Astrocyte of the cerebellum (primary cell): ENCODE measurements at places on chromosomes 7 and 10.

DNA sequence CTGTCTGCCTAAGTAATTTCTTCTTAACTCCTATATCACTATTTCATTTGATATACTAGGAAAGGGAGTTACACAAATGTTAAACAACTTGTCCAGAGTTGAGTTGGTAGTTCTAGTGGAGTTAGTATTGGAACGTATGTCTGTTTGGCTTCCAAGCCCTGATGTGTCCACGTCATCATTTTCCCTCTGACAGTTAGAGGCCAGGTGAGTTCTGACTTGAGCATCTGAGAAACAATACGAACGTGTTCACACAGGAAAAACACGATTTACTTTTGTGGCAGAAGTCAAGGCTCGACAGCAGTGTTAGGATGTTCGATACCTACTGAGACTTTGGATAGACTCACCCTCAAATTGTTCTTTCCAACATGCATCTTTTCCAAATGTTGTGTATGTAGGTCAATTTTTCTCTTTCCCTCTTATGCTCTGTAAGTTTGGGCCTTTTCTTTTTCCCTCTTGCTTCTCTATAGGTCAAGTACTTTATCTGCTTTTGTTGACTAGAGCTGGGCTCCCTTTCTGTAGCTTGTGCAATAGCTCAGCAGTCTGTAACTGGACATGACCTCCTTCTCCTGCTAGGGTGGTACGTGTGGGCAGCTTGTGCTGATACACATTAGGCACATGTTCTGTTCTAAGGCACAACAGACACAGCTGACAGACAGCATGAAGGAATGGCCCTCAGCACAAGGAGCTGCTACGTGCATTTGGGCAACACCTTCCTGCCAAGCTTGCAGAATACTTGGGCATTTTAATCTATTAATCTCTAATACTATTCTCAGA lies 222.9 kb downstream of the PTEN start:
- DNase-seq: no peak

GRCh38 chr7:156192921-156193320 lies 380.7 kb upstream of the SHH start:
- no peak for DNase-seq

- no peak for DNase-seq
These were observed 18.9 kb upstream of the DYNC1I1 start for GRCh38 chr7:95753440-95753839.

GRCh38 chr7:152315845-152316244 lies 120.0 kb downstream of the KMT2C start:
- DNase-seq: no peak
